ENCODE measurements at places on chromosomes 12 and 14.
A peak's percentile ranks its signal among the peaks of the same experiment; 100 is the strongest.

DNA sequence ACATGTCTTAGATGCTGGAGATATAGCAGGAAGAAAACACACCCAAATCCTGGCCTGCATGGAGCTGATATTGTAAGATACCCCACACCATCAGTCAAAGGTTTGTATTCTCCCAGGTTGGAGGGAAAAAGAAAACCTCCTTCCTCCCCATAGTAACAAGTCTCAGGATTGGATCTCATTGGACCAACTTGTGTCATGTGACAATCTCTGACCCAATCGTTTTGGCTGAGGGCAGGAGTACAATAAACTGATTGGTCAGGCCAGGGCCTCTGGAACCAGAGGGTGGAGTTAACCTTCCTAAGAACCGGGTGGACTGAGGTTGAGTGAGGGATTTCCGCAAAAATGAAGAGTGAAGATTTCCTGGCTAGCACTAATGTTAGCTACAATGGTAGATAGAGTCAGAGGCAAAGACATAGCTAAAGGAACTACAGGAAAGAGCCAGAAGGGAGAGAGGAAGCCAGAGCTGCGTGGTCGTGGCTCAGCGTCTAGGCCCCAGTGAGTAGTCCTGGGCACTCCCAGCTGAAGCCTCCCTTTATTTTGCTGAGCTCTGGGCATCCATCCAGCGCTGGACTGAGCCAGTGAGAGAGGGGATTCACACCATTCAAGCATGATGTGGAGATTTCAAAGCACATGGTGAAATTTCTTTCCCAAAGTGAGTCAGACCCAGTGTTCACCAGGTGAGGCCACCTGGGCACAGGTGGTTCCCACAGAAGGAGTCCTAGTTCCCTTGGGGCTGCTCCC, 219.9 kb downstream of the AACS start:
- DNase-seq = no peak

- no peak for DNase-seq
These were observed 5.9 kb upstream of the CYP46A1 start for GRCh38 chr14:99678198-99678597.

DNA sequence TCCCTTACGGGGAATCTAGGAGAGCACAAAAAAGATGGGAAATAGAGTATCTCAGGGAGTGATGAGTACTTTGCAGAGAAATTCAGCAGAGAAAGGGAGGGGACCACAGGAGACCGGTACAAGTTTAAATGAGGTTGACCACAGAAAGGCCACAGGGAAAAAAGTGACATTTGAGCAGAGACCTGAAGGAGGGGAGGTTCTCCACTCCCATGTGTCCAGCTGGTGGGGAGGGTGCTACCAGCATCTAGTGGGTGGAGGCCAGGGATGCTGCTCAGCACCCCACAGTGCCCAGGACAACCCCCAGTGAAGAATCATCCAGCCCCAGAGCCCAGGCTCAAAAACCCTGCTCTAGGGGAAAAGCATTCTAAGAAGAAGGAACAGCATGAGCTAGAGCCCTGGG, 34.6 kb downstream of the TESC start:
- DNase-seq = no peak

GRCh38 chr12:50021031-50021430, 4.3 kb downstream of the RACGAP1 start:
- DNase-seq = no peak

- peak; percentile 64 for DNase-seq
These were observed 75.3 kb upstream of the FAR2 start for GRCh38 chr12:29073631-29074239.

- peak; percentile 83 for DNase-seq
These were observed 98.3 kb downstream of the LRRC74A start for GRCh38 chr14:76924371-76925096.

DNA sequence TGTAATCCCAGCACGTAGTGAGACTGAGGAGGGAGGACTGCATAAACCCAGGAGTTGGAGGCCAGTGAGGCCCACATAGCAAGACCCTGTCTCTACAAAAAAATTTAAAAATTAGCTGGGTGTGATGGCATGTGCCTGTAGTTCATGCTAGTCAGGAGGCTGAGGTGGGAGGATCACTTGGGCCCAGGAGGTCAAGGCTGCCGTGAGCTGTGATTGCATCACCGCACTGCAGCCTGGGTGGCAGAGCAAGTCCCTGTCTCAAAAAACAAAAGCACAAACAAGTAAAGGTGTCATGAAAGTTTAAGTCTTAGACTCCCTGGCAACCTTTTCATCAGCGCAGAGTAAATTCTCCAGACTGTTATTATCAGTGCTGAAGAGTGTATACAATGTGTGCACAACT, 10.4 kb downstream of the TMEM30B start:
- DNase-seq = no peak

GRCh38 chr12:24460099-24460498, 488.8 kb downstream of the BCAT1 start:
- DNase-seq = peak; percentile 61

Measured in SK-N-DZ (cell line).